Stimulated activated CD4-positive, alpha-beta T cell treated with anti-CD3 and anti-CD28 coated beads, Interleukin-12 subunit alpha, Interleukin-12 subunit beta, amount 100 ng/mL, for 24 hours (primary cell): ENCODE measurements at places on chromosomes 7 and 10.

DNA sequence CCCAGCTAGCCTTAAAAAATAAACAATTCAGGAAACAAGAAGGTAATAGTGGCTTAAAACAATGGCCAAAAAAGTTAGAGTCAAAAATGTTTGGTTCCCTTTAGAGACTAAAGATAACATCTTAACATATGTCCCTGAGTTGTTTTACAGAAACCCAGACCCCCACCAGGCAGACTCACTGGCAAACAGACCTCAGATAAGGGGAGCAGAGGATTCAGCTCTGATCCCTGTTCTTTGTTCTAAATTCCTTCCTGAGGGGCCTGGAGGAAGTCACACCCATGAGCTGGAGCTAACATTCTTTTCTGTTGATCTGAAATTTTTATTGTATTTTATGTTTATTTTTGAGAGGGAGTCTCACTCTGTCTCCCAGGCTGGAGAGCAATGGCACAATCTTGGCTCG lies 247.2 kb downstream of the USP6NL start:
- no peak for DNase-seq

GRCh38 chr7:80601999-80602398 lies 36.4 kb upstream of the CD36 start:
- no peak for DNase-seq

GRCh38 chr7:12771378-12771877 lies 84.0 kb downstream of the ARL4A start:
- no peak for DNase-seq

DNA sequence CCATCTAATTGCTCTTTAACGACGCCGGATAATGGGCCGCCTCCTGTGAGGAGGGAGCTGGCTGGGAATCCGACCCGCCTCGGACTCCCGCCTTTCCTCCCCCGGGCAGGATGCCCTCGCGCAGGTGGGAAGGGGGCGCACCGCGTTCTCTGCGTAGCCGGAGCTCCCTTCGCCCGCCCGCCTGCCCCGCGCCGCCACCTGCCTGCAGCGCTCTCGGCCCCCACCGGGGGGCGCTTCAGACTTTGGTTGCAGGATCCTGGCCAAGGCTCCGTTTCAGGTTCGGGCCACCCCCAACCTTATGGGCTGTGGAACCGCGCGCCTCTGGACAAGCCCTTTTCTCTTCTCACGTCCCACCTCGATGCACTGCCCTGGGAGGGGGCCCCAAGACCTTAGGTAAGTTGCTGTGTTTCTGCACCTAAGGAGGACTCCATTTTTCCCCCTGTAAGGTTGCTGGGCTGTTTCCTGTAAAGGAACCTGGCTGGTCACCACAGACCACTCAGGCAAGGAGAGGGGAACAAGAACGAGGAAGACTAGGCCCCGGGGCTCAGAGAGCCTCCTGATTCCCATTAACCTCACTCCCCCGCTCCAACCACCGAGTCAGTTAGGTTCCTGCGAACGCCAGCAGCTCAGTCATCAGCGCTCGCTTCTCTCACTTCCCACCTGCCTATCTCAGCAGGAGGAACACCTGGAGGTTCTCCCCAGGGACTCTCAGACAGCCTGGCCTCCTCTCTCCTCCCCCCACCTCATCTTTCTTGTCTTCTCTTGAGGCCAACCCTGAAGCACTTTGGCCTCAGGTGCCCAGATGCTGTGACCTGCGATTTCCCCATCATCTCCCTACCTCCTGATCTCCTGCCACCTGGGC lies 11.3 kb upstream of the KAZALD1 start:
- peak; percentile 73 for DNase-seq

DNA sequence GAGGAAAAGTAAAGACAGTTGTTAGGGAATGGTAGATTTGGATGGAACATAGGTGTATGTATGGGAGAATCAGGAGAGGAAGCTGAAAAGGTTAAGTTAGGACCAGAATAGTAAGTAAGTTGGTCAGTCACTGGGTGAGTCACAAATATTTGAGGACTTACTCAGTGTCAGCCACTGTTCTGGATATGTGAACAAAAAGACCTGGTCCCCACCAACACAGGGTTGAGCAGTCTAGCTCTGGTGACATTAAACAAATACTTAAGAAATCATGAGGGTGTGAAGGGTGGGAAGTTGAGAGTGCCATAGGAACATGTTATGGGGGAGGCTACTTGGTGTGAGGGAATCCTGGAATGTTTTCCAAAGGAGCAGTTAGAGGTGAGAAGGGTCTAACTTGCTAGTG lies 246.9 kb downstream of the PTEN start:
- no peak for DNase-seq

- DNase-seq: no peak
Observed at GRCh38 chr7:22174574-22174953, 182.4 kb downstream of the RAPGEF5 start.

GRCh38 chr10:128060341-128061250 lies 65.6 kb downstream of the MKI67 start:
- no peak for DNase-seq

- no peak for DNase-seq
Observed at GRCh38 chr10:1395481-1396296, 339.5 kb downstream of the WDR37 start.

DNA sequence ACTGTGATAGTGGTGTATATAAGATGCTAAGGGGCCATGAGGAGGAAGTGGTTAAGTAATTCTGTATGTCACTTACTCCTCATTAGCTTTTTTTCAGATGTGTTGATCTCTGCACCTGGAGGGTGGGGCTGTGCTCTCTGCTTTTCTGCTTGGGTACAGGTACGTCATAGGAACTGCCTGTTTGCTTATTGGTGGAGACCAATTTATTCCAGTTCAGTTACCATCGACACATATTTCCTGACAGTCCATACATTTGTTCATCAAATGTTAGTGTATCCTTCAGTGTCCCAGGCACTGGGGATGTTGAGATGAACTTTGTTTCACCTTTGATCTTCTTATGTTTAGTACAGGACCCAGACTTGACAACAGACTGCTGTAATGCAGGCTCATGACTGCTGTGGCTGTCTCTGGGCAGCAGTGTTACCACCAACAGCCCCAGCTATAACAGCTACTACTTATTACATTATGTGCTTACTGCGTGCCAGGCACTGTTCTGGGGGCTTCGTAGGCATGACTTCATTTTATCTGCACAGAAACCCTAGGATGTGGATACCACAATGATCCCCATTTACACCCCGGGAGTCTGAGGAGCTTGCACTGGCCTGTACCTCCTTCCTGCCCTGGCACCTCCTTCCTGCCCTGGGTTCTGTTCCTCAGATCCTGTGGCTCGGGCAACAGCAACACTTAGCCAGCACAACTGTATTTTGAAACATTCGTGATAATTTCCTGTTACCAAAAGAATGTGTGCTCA lies 87.4 kb downstream of the BUB3 start:
- no peak for DNase-seq

DNA sequence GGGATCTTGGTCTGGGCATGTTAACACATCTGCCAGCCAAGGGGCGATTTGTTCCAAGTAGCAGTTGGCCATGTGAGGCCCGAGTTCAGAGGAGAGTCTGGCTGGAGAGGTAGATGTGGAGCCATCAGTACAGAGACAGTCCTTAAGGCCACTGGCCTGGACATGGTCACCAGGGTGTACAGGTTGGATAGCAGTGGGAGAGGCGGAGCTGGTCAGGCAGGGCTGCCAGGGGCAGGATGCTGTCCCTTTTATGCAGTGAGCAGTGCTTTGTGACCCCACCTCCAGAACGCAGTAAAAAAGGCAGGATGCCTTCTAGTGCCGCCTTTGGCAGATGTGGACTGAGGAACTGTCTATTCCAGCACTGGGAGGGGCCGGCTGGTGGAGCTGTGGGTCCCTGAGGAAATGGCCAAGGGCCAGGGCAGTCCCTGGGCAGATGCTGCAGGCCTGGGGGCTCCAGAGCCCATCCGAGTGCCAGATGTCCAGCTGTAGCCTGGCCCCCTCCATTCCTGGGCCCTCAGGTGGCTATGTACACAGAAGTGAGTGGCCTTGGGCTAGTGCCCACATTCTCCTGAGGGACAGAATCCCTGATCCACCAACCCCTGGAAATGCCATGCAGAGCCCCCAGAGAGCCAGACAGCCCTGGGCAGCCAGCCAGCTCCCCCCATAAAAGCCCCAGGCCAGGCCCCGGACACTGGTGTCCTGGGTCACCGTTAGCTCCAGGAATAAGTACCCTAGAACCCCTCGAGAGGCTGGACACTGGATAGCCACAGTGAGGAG lies 17.2 kb upstream of the MYL7 start:
- DNase-seq: no peak

DNA sequence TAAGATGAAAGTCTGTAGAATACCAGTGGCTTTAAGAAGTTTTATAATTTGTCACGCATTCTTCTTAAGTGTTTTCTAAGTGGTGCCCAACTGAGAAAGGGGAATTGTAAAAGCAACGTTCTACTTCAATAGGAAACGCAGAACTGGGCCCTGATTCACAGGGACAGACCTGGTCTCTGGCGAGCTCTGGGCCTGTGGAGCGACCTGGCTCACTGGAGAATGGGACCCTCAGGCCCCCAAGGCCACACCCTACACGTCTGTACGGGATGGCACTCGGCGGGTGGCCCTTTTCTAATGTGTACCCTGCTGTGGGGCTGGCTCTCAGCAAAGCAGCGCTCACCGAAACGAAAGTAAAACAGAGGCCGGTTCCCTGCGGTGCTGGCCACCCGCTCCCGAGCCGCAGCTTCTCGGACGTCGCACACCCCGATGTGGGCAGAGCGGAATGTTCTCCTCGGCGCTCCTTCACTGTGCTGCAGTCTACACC lies 205.0 kb downstream of the DIP2C start:
- DNase-seq: no peak

DNA sequence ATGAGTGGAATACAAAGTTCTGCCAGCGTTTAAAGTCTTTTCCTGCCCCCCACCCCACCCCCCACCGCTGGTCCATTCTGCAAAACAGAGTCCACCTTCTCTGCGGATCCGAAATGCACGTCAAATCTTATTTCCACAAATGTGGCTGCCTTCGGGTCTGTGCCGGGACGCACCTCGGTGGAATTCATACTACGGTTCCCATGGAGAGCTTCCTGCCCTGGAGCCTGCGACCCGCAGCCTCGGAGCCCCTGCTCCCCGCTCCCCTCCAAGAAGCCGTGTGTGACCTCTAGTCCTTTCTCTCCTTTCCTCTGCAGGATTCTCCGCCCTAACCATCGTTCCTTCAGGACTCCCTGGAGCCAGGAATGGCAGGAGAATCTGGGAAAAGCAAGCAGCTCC lies 12.5 kb upstream of the CALML5 start:
- no peak for DNase-seq

DNA sequence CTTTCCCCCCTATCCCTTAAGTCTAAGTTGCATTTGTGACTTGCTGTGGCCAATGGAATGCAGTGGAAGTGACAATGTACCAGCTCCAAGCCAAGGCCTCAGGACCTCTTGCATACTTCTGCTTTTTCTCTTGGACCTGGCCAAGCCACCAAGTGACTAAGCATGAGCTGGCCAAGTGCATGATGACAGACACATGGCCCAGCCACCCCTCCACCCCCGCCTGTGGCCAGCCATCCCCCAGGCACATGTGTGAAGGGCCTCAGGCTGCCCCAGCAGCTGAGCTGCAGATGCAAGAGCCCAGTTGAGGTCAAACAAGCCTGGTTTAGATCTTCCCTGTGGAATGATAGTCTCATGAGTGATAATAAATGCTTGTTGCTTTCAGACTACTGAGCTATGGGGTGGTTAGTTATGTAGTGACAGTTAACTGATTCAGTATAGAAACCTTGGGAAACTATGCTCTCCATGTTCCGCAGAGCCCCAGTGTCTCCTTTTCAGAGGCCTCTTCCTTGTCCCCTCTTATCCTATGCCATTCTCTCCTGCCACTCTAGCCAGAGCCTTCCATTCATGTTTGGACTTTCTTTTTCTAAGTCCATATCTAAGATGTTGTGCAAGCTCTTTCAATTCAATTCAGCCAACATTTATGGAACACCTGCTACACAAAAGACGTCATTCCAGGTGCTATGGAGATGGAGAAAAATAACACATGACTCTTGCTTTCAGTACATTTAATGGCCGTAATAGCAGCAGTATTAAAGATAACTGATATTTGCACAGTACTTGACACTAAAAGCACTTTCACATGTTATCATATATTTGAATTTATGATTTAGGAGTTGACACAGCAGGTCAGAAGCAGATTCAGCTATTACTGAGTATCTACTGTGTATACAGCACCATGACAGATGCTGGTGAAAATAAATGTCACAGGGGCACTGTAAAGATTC lies 55.5 kb upstream of the LOXL4 start:
- DNase-seq: no peak

DNA sequence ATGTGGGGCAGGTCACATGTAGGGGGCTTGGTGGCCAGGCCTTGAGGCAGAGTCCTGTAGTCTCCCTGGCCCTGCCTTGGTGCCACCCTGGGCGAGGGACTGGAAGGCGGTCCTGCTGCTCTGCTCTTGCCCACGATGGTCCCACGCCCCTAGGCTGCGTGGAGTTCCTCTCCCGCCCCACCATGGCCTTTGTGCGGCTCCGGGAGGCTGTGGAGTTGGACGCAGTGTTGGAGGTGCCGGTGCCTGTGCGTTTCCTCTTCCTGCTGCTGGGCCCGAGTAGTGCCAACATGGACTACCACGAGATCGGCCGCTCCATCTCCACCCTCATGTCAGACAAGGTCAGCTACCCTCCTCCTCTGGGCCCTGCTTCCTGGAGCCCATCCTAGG lies 10.0 kb downstream of the FASTK start:
- DNase-seq: no peak

DNA sequence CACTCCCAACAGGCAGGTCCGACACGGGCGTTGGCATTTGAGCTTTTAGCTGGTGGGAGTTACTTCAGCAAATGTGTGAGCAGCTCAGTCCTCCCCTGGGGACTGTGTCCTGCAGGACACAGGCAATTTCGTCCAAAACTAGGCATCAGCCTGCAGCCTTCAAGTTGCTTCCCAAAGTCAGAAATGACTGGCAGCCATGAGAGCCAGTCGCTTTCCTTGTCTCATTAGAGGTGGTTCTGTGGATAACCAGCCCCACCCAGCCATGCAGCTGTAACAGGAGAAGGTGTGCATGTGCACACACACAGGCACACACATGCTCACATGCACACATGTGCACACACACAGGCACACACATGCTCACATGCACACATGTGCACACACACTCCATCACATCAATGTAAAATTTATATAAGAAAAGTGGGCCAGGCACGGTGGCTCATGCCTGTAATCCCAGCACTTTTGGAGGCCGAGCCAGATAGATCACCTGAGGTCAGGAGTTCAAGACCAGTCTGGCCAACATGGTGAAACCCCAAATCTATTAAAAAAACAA lies 138.8 kb upstream of the TCERG1L start:
- DNase-seq: no peak

GRCh38 chr7:31029251-31030042 lies 22.7 kb upstream of the ADCYAP1R1 start:
- DNase-seq: no peak
